Activated CD4-positive, alpha-beta T cell treated with anti-CD3 and anti-CD28 coated beads, Interleukin-2, amount 10 ng/mL, durations not matched to agents 7 days and 5 days (primary cell): ENCODE measurements at places on chromosomes 1 and 21. TPM values are rescaled to one million over a fixed set of nuclear protein-coding genes. Genes with fewer than 3 reads are reported as not detected.

Gene NOC2L
- 71.8 TPM for total RNA-seq

Gene TRNP1
- not detected for total RNA-seq

GRCh38 chr1:159790237-159790917 lies 9.6 kb downstream of the DUSP23 start:
- H3K27ac ChIP-seq: no peak overlapping the region
- H3K4me1 ChIP-seq: peaks cover 4% of the 10 kb centered on the region
- H3K36me3 ChIP-seq: no peaks in the 10 kb centered on the region
- no peak for DNase-seq
- peaks cover 21% of the 10 kb centered on the region for H3K27me3 ChIP-seq
- no peak overlapping the region for H3K4me3 ChIP-seq

- H3K4me1 ChIP-seq: no peaks in the 10 kb centered on the region
- peak; percentile 10 for DNase-seq
- peaks cover 45% of the 10 kb centered on the region for H3K27me3 ChIP-seq
- no peaks in the 10 kb centered on the region for H3K36me3 ChIP-seq
- no peak overlapping the region for H3K4me3 ChIP-seq
Observed at GRCh38 chr1:152141971-152142584, 16.9 kb downstream of the RPTN start.

DNA sequence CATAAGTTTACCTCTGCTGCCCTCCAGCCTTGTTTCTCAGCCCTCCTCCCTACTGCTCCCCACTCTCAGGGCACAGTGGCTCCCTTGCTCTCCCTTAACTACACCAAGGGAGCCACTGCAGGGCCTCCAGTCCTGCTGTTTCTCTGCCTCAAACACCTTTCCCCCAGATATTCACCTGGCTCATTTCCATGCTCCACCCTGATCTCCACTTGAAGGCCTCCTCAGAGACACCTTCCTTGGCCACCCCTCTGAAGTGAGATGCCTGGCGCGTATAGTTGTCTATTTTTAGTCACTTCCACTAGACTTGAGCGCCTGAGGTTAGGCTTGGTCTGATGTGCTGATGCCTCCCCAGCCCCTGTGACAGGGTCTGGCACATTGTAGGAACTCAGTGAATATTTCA lies 34.9 kb downstream of the SEC16B start:
- H3K36me3 ChIP-seq: no peaks in the 10 kb centered on the region
- H3K4me3 ChIP-seq: no peak overlapping the region
- H3K27ac ChIP-seq: no peak overlapping the region

- no peaks in the 10 kb centered on the region for H3K4me1 ChIP-seq
- H3K4me3 ChIP-seq: no peak overlapping the region
- DNase-seq: no peak
- H3K27ac ChIP-seq: no peak overlapping the region
- no peaks in the 10 kb centered on the region for H3K36me3 ChIP-seq
Observed at GRCh38 chr1:119542492-119542946, 35.5 kb downstream of the HSD3B1 start.

GRCh38 chr1:229597877-229598276 lies 28.0 kb downstream of the TAF5L start:
- no peak overlapping the region for H3K4me3 ChIP-seq
- DNase-seq: no peak
- peaks cover 10% of the 10 kb centered on the region for H3K4me1 ChIP-seq
- peaks cover 49% of the 10 kb centered on the region for H3K36me3 ChIP-seq

GRCh38 chr1:86865973-86866637 lies 47.8 kb downstream of the SELENOF start:
- H3K27ac ChIP-seq: no peak overlapping the region
- H3K36me3 ChIP-seq: peaks cover 22% of the 10 kb centered on the region
- no peak for DNase-seq

DNA sequence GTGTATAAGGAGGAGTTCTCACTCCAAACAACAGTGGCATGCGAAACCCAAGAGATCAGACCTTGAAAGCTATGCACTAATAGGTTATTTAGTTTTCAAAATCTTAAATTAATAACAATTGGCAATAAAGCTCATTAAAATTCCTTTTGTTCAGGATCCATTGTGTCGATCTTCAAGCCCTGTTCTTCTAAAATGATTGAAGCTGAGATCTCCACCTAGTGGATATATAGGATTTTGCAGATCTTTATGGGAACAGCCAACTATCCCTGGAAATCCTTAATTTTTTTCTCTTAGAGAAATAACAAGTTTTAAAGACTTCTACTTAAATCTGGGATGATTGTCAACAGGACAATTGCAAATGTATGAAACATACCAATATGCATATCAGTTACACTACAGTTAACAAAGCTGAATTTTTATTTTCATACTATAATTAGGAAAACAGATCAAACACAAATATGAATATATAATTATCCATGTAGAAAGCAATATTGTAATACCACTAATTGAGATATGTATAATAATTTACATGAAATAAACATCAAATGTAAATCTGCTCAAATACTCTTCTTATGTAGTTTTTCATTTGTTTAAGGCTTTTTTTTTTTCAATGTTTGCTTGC lies 43.3 kb downstream of the LRRC53 start:
- H3K4me3 ChIP-seq: no peak overlapping the region
- DNase-seq: no peak
- no peaks in the 10 kb centered on the region for H3K4me1 ChIP-seq
- no peak overlapping the region for H3K27ac ChIP-seq

- H3K4me3 ChIP-seq: no peak overlapping the region
- H3K4me1 ChIP-seq: no peaks in the 10 kb centered on the region
- no peak for DNase-seq
- peaks cover 7% of the 10 kb centered on the region for H3K27me3 ChIP-seq
- H3K36me3 ChIP-seq: no peaks in the 10 kb centered on the region
- no peak overlapping the region for H3K27ac ChIP-seq
Observed at GRCh38 chr21:44739316-44739715, 27.9 kb upstream of the TSPEAR start.

GRCh38 chr1:209556162-209556690 lies 27.3 kb upstream of the CAMK1G start:
- no peaks in the 10 kb centered on the region for H3K4me1 ChIP-seq
- no peak for DNase-seq
- H3K27ac ChIP-seq: no peak overlapping the region
- H3K4me3 ChIP-seq: no peak overlapping the region
- peaks cover 9% of the 10 kb centered on the region for H3K27me3 ChIP-seq
- no peaks in the 10 kb centered on the region for H3K36me3 ChIP-seq

- H3K27ac ChIP-seq: no peak overlapping the region
- peaks cover 4% of the 10 kb centered on the region for H3K36me3 ChIP-seq
- H3K27me3 ChIP-seq: peaks cover 98% of the 10 kb centered on the region
- peaks cover 80% of the 10 kb centered on the region for H3K4me1 ChIP-seq
- no peak for DNase-seq
- peak overlapping the region; percentile 23 for H3K4me3 ChIP-seq
Observed at GRCh38 chr1:197915260-197915861, 1.8 kb upstream of the LHX9 start.

DNA sequence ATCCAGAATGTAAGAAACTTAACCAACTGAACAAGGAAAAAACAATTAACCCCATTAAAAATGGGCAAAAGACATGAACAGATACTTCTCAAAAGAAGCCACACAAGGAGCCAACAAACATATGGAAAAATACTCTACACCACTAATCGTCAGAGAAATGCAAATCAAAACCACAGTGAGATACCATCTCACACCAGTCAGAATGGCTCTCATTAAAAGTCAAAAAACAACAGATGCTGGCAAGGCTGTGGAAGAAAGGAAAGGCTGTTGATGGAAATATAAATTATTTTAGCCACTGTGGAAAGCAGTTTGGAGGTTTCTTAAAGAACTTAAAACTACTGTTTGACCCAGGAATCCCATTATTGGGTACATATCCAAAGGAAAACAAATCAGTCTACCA lies 51.2 kb downstream of the RGS4 start:
- H3K27me3 ChIP-seq: peaks cover 26% of the 10 kb centered on the region
- DNase-seq: no peak
- H3K27ac ChIP-seq: no peak overlapping the region
- no peaks in the 10 kb centered on the region for H3K4me1 ChIP-seq
- no peaks in the 10 kb centered on the region for H3K36me3 ChIP-seq
- no peak overlapping the region for H3K4me3 ChIP-seq

- peaks cover 89% of the 10 kb centered on the region for H3K4me1 ChIP-seq
- peak overlapping the region; percentile 89 for H3K4me3 ChIP-seq
- H3K27ac ChIP-seq: peak overlapping the region; percentile 93
- H3K27me3 ChIP-seq: no peaks in the 10 kb centered on the region
- H3K36me3 ChIP-seq: peaks cover 46% of the 10 kb centered on the region
Observed at GRCh38 chr1:31930836-31931592, 7.2 kb downstream of the PTP4A2 start.

GRCh38 chr1:93723733-93724270 lies 42.2 kb upstream of the BCAR3 start:
- H3K27me3 ChIP-seq: no peaks in the 10 kb centered on the region
- H3K4me1 ChIP-seq: no peaks in the 10 kb centered on the region
- DNase-seq: no peak

DNA sequence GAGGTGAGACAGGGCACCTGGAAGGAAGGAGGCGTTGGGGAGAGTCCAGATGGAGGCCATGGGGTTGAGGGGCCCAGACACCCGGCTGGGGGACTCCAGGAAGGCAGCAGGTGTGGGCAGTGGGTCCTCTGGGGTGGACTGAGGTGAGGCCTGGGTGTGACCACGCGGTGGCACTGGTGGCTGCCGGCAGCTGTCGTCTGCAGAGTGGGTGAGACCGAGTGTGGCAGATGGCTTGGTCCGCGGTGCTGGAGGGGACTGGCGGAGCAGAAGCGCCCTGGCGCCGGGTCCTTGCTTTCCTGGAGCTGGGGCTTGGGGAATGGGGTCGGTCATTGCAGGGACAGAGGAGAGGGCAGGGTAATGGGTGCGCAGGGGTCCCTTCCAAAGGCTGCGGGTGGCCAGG lies 12.5 kb downstream of the AGRN start:
- no peak for DNase-seq
- H3K4me1 ChIP-seq: peaks cover 5% of the 10 kb centered on the region
- peaks cover 19% of the 10 kb centered on the region for H3K27me3 ChIP-seq
- H3K27ac ChIP-seq: no peak overlapping the region
- H3K36me3 ChIP-seq: no peaks in the 10 kb centered on the region

DNA sequence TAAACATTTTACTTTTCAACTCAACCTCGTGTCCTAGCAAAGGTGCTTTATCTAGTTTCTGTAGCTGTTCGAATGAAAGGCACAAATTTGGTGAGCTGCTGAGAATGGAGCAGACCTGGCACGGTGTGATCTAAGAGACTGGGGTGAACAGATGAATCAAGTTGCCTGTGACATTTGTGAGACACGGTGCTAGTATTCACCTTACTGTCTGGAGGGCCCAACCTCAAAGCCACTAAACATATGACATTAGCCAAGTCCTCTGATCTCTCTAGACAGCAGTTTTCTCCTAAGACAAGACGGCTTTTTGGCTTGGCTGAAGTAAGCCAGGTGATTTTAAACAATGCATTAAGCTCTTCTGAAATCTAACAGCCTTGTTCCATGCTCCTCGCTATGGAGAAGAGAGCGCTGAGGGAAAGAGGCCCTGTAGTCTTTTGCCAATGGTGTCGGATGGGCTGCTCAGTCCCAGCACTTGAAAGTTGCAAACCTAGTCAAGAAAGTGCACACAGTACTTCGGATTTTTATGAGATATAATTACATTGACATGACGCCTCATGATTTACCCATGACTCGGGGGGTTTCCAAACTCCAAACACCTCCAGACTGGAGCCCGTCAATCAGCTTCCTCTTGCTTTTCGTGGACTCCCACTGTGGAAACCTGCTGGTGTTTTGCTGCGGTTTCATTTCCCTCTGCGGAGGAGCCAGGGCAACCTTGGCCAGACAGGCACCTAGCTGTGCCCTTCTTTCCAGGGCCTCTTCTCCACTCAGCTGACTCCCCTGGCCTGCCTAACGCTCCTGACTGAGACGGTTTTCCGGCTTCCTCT lies 794 bp upstream of the TOR3A start:
- H3K27me3 ChIP-seq: no peaks in the 10 kb centered on the region
- H3K36me3 ChIP-seq: peaks cover 13% of the 10 kb centered on the region
- H3K4me1 ChIP-seq: peaks cover 34% of the 10 kb centered on the region
- H3K4me3 ChIP-seq: peak overlapping the region; percentile 96

GRCh38 chr1:116847688-116848531 lies 61.8 kb upstream of the PTGFRN start:
- H3K36me3 ChIP-seq: peaks cover 2% of the 10 kb centered on the region
- peaks cover 18% of the 10 kb centered on the region for H3K4me1 ChIP-seq
- no peak overlapping the region for H3K4me3 ChIP-seq
- no peak overlapping the region for H3K27ac ChIP-seq
- peak; percentile 29 for DNase-seq
- no peaks in the 10 kb centered on the region for H3K27me3 ChIP-seq

DNA sequence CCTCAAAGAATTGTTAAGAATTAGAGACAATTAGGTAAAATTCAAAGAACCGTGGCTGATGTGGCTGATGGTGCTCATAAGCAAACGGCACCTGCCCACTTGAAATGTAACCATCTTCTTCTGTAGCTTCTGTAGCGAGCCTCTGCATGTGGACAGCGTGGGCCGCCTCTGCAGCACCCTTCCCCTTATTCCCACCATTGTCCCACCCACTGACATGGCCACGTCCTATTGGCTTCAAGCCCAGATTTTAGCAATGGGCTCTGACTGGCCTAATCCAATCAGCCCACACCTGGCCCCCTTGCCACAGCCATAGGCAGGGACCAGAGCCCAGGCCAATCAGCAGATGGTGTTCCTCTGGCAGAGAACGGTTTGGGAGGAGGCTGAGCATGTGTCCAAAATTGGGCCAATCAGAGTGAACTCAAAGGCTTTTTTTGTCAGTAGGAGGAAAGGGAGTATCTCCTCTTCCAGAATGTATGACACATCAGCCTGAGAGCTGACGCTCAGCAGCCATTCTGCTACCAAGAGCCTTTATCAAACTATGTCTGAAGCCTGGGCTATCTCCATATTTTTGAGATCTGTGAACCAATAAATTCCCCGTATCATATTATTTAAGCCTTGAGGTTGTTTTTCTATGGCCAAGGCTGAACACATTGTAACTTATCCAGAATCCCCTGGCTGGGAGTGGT lies 518.5 kb downstream of the SMYD3 start:
- no peaks in the 10 kb centered on the region for H3K36me3 ChIP-seq
- no peaks in the 10 kb centered on the region for H3K27me3 ChIP-seq
- no peak overlapping the region for H3K27ac ChIP-seq
- peaks cover 1% of the 10 kb centered on the region for H3K4me1 ChIP-seq

DNA sequence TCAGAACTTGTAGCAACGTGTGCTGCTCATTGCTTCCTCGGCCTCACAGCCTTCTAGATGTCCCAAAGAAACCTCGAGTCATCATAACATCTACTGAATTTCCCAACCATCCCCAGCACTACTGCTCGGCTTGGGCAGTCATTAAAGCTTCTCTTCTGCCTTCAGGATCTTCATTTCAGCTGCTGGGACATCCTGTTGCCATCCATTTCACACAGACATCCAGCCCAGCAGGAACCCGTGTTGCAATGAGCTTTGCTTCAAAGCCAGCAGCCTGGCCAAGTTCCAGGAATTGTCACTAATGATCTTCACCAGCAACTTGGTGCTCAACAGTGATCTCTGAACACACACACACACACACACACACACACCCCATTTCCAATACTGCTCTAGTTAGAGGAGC lies 18.5 kb downstream of the WLS start:
- H3K4me1 ChIP-seq: no peaks in the 10 kb centered on the region
- DNase-seq: no peak
- H3K36me3 ChIP-seq: no peaks in the 10 kb centered on the region
- no peak overlapping the region for H3K27ac ChIP-seq

GRCh38 chr1:77802026-77802425 lies 22.6 kb downstream of the MIGA1 start:
- H3K27ac ChIP-seq: no peak overlapping the region
- no peak for DNase-seq
- no peaks in the 10 kb centered on the region for H3K4me1 ChIP-seq
- H3K36me3 ChIP-seq: peaks cover 19% of the 10 kb centered on the region
- H3K27me3 ChIP-seq: no peaks in the 10 kb centered on the region
